ENCODE measurements at places on chromosomes 4 and X.

GRCh38 chrX:153569475-153569874 lies 29.5 kb downstream of the CCNQ start:
- DNase-seq: no peak

DNA sequence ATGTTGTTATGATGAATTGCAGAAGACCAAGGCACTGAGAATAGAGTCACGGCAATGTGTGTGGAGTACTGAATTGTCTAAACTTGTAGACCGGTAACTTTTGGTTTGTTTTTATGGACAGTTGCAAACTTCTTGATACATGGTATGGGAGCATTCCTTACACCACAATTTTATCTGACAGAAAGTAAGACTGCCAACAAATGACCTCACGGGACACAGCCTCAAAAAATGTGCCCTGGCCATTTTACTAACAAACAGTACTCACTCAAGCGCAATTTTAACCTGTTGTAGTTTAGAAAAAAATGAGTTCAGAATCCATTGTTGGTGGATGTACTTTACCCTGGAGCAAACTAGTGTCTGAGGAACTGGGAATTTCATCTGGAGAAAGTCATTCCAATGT lies 321.2 kb downstream of the CAMK2D start:
- DNase-seq: no peak

DNA sequence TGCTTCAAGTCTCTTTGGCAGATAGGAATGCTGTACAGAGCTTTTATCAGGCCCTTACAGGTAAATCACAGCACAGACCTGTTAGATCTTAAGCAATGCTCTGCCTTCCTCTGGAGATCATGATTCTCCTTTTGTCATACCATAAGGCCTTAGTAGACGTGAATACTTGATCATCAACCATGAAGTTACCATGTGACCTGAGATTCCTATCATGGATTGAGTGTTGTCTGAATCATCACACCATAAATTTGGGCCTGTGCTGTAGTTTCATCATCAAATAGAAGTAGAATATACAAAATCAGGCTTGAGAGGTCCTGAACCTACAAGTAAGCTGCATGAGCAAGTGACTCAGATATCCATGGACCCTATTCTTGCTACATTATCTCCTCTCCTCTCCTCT lies 466.8 kb upstream of the INTU start:
- no peak for DNase-seq

DNA sequence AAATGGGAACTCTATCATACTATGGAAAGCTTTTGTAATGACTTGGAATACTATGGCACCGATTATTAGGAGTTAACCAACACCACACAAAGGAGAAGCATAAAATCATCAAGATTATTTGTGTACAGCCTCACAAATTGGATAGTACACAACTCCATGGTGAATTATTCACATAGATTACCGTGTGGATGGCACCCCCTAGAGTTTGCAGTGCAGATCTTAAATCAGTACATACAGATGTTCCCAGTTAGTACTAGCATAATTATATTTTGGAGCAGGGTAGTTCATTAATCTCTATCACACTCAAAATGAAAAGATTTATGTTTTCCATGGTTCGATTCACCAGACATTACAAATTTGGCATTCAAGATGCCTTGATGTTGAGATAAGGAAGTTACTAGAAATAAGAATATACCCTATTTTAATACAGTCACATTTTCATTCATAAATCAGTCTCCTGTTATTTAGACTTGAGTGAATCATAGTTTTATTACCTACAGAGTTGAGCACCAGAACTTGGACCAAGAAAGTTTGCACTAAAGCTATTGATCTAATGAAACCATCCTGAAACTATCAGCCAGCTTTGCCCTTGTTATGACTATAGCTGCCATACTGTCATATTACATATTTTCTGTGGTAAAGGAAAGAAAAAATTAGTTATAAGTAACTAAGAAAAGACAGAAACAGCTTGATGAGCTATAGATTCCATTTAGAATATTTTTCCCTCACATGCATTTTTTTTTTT lies 531.8 kb downstream of the GLUD2 start:
- no peak for DNase-seq

All from CD4-positive, alpha-beta T cell treated with Interleukin-21 for 1 hour (primary cell).